ENCODE measurements at places on chromosomes 3 and 15.
A peak's percentile ranks its signal among the peaks of the same experiment; 100 is the strongest.

DNA sequence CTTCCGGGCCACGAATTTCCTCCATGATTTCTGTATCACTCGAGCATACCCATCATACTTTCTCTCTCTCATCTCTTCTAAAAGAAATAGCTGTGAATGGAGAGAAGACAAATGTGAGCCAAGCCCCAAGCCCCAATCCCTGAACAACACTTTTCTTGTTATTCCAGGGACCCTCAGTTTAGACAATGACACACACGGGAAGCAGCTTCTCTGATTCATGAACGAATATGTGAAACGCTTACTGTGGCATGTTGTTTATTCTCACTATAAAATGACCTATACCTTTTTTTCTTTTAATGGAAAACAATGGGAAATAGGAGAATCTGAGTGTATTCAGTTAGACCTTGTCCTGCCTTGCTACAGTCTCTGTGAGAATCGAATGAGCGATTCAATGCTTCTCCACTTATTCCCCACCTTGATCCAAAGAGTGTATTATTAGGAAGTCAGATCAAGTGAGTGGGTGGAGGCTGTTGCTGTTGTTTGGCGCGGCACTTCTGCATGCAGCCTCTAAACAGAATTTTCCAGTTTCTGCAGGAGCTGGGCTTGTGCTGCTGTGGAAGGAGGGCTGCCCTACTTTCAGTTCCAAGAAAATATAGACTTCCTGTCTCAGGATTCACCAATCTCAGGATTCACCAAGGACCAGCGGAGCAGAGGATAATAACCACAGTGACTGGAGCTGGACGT is 32.4 kb upstream of the LDHAL6B start:
- no peak for DNase-seq

- DNase-seq, result no peak
These were observed 988.7 kb downstream of the NTRK3 start for GRCh38 chr15:87267798-87268197.

DNA sequence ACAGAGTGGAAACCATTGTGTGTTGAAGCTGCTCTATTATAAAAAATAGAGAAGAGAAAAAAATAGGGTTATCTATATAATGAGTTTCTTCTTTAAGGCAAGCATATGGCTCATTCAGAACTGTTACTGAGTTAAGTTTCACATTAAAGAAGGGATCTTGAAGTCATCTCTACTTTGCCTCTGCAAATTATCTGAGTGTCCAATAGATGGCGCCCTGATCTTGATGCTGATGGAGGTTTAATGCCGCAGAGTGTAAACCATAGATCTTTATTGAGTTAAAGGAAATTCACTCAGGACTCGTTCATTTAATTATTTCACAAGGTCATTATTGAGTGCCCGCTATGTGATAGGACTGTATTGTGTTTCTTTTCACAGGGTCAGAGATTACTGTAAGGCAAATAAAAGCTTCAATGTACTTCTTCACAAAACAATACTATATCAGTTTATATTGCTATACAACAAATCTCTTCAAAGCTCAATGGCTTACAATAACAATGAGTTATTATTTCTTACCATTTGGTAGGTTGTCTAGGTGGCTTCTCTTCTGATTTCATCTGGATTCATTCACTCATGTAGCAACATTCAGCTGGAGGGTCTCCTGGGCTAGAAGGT is 171.4 kb downstream of the NSUN3 start:
- no peak for DNase-seq

GRCh38 chr3:43307226-43307625 is 20.9 kb downstream of the SNRK start:
- no peak for DNase-seq

DNA sequence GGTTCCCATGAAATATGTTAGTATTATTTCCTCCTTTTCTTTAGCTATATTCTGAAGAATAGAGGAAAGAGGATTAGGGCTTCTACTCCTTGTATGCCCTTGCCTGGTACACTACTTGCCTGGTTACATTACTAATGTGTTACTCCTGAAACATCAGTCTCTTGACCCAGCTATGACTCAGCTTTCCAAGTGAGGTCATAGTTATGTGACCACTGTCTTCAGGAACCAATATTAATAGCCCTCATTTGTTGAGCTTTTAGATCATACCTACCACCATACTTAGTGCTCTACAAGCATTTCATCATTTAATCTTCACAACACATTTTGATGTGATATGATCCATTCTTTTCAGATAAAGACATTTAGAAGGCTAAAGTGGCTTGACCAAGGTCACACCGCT is 60.3 kb downstream of the CMSS1 start:
- DNase-seq, result no peak

DNA sequence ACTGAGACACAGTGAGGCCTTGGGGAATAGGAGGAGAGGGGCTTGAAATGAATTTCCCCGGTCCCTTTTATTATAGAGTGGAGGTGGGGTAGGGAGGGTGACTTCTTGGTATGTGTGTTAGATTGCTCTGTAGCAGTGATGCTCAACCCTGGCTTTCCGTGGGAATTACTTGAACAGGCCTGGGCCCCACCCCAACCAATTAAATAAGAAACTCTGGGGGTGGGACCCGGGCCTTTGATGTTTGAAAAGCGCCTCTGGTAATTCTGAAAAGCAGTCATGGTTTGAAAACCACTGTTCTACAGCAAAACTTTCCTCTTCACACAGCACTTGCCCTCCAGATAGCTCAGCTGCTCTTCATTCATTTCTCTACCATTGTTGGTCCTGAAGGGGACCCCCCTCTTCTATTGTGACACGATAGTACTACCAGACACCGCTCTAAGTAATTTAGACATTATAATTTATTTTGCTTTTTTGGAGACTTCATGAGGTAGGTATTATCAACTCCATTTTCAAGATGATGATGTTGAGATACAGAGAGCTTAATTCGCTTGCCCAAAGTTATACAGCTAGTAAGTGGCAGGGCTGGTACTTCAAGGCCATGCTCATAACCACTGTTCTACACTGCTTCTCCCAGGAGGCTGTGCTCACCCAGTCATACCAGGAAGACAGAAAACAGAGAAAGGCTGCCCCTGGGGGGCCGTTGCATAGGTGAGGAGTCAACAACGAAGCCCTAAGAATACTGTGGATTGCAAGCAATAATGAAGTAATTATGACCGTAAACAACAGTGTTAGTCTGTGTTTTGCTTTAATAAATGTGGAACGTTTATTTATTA is 176.2 kb downstream of the PEX5L start:
- no peak for DNase-seq

GRCh38 chr3:149340310-149340933 is 7.0 kb upstream of the TM4SF18 start:
- DNase-seq, result no peak

- DNase-seq, result no peak
These were observed 3.9 kb upstream of the CHSY1 start for GRCh38 chr15:101255615-101256241.

- DNase-seq, result no peak
These were observed 88.1 kb downstream of the ADAMTS9 start for GRCh38 chr3:64599651-64600050.

DNA sequence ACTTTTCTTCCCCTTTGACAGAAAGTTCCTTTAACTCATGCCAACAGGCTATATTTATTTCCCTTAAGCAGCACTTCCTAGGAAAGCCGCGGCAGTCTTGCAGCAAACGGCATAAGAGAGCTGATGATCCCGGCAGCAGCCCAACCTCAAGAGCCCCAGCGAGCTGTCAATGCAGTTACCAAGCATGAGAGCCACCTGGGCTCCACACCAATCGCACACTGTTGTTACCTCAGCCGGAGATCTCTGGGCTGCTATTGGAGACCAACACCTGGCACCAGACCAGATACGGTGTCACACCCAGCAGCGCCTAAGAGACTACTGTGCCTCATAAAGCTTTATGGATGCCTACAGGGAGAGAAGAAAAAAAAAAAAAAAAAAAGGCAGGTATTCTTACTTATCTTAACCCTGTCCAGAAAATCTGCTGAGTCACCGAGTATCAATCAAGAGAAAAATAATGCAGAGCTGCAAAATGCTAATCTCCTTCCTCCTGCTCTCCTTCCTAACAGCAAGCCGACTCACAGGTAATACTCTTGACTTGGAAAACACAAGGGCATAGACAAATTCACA is 11.7 kb downstream of the ABCC5 start:
- peak; percentile 62 for DNase-seq

DNA sequence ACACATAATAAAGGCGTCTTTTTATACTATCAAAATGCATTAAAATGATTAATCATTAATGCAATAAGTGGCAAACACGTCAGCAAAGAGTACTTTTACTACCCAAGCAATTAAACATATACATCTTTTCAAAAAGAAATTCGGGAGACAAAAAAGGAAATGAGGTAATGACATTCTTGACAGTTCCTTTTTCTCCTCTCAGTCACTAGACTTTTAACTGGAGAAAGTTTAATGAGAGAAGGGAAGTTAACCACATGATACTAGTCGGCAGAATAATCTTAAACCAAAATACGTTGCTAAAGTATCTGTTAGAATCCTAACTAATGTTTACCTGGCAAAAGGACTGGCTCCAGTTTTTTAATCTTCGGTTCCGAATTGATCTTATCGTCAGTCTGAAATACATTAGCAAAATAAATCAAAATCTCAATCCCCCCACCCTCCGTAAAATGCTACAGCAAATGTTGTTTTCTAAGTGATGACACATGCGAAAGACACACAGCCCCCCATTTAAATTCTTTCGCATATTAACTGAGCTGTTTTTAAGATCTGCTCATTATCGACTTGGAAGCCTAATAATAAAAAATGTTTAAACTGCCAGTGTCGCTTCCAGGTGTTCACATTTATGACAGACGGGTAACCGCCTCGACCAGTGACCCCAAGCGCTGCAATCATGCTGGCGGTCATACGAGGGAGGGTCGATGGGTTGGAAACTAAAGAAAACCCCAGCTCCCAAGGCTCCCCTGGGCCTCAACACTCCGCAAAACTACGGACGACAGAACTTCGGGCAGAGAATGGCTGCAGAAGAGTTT is 778 bp downstream of the MTMR10 start:
- DNase-seq, result no peak

DNA sequence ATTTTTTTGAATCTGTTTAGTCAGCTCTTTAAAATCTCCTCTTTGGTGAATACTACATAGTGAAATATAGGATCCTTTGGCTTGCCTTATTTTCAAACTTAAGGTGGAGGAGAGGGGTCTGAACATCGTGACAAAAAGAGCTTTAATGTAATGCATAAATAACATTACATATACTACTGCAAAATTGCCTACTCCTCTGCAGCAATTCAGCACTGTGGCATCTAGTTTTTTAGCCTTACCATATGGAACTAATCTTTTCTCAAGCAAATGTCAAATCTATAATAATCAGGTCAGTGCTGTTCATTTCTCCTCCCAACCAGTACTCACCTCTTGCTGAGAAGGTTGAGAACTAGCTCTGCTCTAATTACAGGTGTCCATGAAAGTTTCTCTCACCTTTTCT is 394.0 kb upstream of the CDIN1 start:
- no peak for DNase-seq

- no peak for DNase-seq
These were observed 296 bp downstream of the TPRA1 start for GRCh38 chr3:127590282-127590592.

DNA sequence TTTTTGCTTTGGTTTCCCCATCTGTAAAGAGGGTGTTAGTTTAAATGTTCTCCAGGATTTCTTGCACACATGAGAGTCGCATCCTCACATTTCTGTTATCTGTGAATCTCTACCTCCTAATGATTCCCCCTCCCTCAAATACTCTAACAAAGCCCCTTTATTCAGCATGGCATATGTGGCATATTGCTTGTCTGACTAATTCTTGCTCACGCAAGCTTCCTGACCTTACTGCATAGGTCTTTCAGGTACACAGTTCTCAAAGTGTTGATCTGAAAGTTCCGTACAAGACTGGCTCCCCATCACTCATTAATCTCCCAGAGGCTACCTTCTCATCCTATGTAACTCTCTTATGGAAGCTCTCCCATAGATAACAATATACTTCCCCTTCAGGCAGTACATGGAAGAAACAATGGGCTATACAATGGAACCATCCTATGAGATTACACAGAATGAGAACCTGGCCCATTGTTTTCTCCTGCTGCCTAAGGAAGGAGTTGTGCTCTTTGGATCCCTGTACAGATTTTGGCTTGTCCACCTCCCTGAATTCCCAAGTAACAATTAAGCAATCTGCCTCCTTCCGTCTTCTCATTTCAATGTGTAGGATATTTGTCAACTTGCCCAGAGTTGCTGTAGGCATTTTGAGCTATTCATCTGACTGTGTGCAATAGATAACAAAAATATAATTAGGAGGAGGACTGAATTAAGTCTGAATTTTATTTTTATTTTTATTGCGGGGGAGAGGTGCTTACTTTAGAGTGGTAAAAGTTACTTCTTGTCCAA is 51.0 kb downstream of the PPARG start:
- no peak for DNase-seq

- DNase-seq, result no peak
These were observed 32.4 kb downstream of the B3GALNT1 start for GRCh38 chr3:161072751-161073150.

DNA sequence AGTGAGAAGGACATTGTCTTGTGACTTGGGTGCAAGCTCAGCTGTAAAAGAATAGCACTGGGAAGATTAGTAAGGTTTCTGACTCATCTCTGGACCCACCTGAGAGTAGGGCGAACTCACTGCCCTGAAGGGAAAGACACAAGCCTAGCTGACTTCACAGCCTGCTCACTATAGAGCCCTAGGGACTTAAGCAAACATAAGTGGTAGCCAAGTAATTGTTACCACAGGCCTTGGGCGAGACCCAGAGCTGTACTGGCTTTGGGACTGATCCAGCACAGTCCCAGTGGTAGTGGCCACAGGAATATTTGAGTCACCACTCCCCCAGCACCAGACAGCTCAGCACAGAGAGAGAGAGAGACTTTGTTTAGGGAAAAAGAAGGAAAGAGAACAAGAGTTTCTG is 429.9 kb downstream of the TBL1XR1 start:
- peak; percentile 22 for DNase-seq

- no peak for DNase-seq
These were observed 1.4 kb downstream of the GJD2 start for GRCh38 chr15:34753236-34753894.

GRCh38 chr3:165815682-165816081 is 21.5 kb downstream of the BCHE start:
- DNase-seq, result no peak

- DNase-seq, result no peak
These were observed 495.9 kb upstream of the NAALADL2 start for GRCh38 chr3:174363256-174363655.

- no peak for DNase-seq
These were observed 38.7 kb downstream of the RAB27A start for GRCh38 chr15:55250941-55251340.

GRCh38 chr3:5227812-5228211 is 40.3 kb downstream of the EDEM1 start:
- DNase-seq, result no peak

- no peak for DNase-seq
These were observed 254.9 kb upstream of the TBL1XR1 start for GRCh38 chr3:177451864-177452830.

- no peak for DNase-seq
These were observed 84.4 kb downstream of the BDH1 start for GRCh38 chr3:197471221-197472010.
